Left lobe of liver (tissue), 2 donors: ENCODE measurements at places on chromosomes 13 and 19.

- no peak for DNase-seq
These were observed 1.7 kb downstream of the DMAC2 start for GRCh38 chr19:41437944-41438574.

GRCh38 chr13:95494082-95494681, 58.3 kb upstream of the CLDN10 start:
- DNase-seq: no peak

- no peak for DNase-seq
These were observed 41.7 kb downstream of the RYR1 start for GRCh38 chr19:38475176-38475575.

DNA sequence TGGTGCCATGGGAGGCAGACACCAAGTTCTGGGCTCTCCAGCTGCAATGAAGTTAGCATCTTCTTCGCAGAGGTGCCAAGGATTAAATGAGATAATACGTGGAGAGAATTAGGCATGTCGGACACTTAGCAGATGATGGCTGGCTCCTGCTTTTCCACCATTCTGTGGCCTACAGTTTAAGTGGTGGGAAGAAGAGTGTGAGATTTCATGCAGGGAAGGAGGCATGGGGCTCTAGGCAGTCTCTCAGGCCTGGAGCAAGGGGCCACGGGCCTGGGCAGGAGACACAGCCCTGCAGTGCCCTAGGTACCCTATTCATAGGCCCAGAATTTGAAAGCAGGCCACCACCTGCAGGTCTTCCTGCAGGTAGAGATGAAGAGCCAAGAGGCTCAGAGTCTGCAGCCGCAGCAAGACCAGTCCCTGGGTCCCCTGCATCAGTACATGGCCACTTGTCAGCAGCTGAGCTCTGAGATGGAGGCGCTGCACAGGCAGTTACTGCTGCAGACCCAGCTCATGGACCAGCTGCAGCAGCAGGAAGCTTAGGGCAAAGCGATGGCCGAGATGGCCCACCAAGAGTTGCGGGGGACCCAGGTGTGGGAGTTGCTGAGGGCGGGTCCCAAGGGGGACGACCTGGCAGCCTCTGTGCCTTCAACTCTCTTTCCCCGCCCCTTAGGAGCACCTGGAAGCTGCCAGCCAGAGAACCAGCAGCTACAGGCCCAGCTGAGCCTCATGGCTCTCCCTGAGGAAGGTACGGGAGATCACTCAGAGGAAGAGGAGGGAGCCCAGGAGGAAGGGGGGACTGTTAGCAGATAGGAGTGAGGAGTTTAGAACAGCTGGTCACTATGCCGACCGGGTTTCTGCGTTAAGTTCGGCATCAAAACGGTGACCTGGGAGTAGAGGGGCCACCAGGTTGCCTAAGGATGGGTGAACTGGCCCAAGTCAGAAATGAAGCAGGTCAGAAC, 33.2 kb upstream of the ZNF492 start:
- no peak for DNase-seq

GRCh38 chr13:50884265-50884664, 25.3 kb upstream of the RNASEH2B start:
- no peak for DNase-seq

DNA sequence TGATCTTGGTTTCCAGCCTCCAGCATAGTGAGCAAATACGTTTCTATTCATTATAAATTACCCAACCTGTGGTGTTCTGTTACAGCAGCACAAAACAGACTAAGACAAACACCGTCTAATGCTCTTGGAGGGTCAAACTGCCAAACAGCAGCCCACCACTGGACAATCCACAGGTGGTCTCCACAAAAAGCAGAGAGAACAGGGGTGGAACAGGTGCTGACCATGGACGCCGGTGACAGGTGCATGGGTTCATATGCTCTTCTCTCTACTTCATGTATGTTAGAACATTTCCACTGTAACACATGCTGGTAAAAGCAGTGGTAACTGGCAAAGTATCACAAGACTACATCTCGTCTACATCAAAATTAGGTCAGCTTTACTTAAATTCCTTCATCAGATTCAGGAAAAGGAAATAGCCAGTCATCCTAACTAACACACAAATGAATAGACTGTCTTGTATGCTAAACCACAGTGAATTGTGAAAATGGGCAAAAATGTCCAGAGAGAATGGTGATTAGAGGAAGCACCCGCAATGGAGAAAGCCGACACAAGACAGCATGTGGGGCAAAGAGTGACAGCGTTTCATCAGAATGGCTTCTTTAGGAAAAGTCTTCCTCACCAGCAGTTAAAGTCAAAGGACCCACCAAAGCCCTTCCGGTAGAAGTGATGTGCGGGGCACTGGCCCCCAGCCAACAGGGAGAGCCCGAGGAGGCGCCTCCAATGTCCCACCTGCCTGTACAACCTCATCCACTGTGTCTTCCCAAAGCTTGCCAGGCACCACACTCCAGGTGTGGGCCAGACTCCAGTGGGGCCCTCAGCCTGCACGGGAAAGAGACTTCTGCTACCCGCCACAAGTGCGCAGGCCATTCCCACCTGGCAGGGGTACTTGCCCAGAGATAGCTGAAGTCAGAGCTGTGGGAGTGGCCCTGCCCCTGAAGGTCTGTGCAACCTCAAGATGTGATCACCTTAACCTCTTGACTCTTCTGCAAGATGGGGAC, 6.5 kb downstream of the CARS2 start:
- peak; percentile 43 for DNase-seq

DNA sequence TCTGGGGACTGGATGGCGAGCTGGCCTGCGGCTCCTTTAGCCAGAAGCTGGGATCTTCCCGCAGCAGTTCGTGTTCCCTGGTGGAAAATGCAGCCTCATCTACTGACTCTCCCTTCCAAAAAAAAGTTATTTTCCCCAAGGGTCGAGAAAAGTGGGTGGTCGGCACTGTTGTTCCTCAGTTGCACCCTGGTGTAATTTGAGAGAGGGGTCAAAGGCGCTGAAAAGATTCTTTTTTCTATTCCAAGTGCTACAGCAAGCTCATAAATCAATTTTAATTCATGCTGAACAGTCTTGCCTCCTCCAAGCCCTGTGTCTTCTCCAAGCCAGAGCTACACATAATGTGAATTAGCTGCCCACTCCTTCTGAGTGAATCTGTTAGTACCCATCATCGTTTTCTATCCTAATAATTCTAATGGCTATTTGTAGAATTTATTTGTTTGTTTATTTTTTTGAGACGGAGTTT, 774 bp downstream of the SLC25A15 start:
- no peak for DNase-seq

DNA sequence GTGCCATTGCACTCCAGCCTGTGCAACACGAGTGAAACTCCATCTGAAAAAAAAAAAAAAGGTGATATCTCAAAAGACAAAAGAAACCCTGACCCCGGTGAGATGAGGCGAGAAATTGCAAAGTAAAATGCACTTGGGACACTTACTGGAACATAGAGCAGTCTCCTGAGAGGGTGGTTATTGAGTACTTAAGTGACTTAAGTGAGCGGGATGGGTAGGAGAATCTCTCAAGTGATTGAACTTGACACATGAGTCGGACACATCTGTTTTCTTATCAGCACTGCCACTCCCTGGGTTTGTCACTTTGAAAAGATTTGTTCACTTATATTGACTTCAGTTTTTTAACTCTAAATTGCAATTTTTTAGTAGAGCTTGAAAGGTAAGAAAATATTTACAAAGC, 2.8 kb downstream of the ZNF429 start:
- DNase-seq: no peak

- no peak for DNase-seq
These were observed 78.0 kb upstream of the TRPC4 start for GRCh38 chr13:37947419-37948140.

- DNase-seq: no peak
These were observed 2.1 kb upstream of the DPY19L3 start for GRCh38 chr19:32403291-32403995.

GRCh38 chr13:47287291-47287751, 390.5 kb upstream of the HTR2A start:
- no peak for DNase-seq

DNA sequence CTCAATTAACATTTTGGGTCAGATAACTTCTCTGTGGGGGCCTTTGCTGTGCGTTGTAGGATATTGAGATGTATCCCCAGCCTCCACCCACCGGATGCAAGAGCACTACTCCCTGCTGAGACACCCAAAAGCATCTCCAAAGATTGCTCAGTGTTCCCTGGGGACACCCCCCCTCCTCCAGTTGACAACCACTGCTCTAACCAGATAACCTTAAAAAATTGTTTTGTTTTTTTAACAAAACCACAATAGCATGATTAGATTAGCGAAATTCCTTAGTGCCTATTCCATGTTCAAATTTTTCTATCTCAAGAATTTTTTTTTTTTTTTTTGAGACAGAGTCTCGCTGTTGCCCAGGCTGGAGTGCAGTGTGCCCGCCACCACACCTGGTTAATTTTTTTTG, 2.6 kb upstream of the EPN1 start:
- no peak for DNase-seq

- no peak for DNase-seq
These were observed 10.0 kb downstream of the COL4A2 start for GRCh38 chr13:110317093-110317492.

GRCh38 chr19:10142701-10143375, 23.1 kb upstream of the EIF3G start:
- no peak for DNase-seq

DNA sequence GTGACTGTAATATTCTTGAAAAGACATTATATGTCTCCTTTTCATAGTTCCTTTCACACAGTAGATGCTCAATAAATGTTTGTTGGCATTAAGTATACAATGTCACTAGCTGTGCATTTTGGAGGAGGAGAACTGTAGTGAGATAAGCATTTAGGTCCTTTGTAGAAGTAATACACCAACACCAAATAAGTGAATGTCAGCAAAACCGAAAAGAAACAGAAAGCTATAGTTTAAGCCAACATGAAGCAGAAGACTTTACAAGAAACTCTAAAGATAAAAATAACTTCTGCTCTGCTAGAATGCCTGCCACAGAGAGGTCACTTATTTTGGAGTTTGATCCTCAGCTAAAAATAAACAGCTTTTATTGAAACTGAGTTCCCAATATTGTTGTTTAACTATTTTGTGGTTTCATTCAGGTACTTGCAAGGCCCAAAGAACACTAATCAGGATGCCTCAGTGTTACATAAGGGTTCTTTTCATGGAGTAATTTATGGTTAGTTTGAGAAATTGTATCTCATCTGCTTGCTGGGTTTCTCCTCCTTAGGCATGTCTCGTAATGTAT, 86.2 kb downstream of the STARD13 start:
- no peak for DNase-seq

GRCh38 chr13:40024967-40025714, 369.7 kb downstream of the COG6 start:
- no peak for DNase-seq

GRCh38 chr13:108322206-108322824, 52.8 kb downstream of the TNFSF13B start:
- DNase-seq: no peak

DNA sequence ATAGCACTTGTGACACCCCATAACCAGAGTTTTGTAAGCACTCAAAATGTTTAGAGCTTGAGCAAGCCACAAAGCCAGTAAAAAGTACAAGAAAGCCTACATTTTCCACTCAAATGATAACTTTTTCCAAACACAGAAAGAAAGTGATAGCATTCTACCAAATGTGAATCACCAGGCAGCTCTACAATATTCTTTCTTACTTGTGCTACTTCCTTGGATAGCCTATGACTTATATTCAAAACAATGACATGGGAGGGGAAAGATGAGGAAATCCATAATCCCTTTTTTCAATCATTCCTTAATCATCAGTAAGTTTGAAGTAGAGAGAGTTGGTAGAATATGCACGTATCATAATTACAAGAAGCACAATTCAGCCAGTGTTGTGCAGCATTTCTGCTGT, 650.8 kb upstream of the PCDH9 start:
- DNase-seq: no peak

- DNase-seq: no peak
These were observed 1238.9 kb upstream of the MIR17HG start for GRCh38 chr13:90108547-90108946.

DNA sequence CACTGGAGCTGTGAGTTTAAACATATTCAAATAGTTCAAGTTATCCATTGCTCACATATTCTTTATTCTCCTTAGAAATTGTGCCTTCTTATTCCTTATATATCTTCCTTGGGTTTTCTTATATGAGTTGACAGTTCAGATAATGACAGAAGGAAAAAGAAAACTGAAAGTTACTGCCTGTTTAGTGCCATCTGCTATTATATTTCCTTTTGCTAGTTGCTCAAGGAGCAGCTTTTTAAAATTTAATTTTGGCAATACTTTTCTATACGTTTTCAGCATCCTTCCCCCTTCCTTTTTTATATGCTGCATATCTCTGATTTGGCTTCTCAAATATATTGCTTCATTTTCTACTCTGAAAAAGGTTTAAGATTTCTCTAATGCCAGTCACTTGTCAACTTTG, 903.1 kb upstream of the SPRY2 start:
- DNase-seq: no peak

- DNase-seq: no peak
These were observed 40.6 kb downstream of the FBN3 start for GRCh38 chr19:8108560-8109445.

DNA sequence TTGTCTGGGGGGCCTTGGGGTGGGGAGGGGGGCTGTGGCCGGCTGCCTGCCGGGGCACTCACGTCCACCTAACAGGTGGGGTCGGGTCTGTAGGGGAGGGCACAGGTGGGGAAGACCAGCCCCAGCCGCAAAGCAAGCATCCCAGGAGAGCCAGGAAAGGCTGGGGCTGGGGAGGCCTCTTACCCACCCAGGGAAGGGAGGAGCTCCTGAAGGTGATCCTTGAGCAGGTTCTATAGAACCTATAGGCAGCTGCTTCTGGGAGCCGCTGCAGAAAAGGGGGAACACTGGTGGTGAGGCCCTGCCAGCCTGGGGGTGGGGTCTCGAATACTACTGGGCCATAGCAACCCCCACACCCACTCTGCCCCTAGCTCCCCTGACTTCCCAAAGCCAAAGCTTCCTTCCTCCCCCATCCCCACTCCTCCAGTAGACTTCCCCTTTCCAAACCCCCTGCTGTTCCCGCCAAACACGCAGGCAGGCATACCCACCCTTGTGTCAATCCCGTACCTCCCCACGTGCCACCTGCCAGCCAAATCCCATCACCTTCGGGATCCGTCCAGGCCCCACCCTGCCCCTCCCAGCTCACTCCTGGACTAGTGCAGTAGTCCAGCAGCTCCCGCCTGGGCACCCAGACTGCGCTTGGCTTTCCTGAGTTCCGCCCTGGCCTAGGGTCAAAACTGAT, 5.6 kb downstream of the KLF16 start:
- DNase-seq: no peak
